ENCODE measurements at places on chromosomes 3 and 15.

DNA sequence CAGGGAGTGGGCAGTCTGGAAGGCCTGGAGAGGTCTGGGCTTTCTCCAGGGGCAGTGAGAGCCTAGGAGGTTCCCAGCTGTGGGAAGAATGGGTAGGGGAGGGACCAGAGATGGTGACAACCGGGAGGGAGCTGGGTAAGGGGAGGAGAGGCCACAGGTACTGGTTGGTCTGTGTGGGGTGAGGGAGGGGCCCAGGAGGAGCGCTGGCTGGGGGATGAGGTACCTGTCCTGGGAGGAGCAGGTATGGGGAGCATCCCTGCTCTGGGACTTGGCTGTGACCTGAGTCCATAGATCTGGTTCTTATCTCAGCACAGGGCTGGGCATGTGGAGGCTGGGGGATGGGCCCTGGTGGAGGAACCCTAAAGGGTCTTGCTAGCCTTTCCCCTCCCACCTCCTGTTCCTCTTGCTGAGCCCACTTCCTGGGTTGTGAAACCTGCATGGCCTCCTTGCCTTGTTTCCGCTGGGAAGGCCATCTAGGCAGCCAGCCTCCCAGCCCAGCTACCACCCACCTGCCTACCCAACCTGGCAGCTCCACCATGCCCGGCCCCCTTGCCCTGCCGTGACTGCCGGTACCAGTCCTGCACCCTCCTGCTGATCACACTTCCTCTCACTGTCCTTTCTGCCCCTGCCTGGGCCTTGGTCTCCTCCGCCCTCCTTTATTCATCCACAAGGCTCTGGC, 11.0 kb downstream of the PRKCD start:
- no peak for DNase-seq

DNA sequence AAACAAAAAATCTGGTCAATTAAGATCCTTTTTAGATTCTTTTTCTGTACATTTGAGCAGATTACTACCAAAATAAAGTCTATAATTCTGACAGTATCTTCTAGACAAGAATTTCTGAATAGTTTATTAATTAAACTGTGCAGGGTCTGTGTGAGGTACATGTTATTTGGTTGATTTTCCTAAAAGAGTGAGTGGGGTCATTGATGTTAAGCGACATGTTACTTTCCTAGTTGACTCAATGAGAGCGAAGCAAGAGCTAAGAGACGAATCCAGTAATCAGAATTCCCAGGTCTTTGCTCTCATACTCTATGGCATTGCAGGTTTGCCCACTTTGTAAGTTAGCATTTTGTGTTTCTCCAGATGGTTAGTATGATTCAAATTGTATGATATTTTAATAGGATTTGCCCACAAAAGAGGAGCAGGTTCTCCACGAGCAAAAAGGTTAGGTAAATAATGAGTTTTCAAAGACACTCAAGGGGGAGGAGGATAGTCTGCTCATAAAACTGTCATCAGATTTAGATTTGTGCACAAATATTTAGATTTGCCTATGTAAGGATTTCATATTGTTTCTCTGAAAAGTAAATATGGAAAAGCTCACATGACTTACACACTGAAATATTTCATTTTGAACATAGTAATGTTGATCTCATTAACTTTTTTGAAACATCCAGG, 217.2 kb upstream of the CGNL1 start:
- DNase-seq, result no peak

- DNase-seq, result no peak
Observed at GRCh38 chr15:47388299-47388698, 329.0 kb upstream of the SEMA6D start.

DNA sequence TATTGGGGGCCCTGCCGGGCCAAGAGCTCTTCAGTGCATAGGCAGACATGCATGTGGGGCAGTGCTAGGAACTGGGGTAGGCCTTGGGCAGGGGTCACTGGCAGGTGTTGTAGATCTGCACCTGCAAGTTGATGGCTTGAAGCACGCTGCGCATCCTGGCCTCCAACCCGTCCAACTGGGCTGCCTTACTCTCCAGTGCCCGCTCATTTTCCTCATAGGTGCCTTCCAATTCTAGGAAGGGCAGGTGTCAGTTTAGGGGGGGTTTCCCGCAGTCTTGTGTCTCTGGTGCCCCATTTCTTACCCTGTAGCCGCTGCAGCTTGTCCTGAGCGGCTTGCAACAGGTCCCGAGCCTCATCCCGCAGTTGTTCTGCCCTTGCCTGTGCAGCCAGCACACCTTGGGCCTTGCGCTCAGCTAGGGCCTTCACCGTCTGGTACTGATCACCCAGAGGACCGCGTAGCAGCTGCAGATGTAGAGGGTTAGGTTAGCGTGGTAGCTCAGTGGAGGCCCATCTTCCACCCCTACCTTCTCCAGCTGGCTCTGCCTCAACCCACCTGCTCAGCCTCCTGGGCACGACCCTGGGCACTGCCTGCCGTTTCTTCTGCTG, 611 bp upstream of the USP19 start:
- no peak for DNase-seq

GRCh38 chr15:43528542-43529007, 11.2 kb downstream of the MAP1A start:
- DNase-seq, result no peak

DNA sequence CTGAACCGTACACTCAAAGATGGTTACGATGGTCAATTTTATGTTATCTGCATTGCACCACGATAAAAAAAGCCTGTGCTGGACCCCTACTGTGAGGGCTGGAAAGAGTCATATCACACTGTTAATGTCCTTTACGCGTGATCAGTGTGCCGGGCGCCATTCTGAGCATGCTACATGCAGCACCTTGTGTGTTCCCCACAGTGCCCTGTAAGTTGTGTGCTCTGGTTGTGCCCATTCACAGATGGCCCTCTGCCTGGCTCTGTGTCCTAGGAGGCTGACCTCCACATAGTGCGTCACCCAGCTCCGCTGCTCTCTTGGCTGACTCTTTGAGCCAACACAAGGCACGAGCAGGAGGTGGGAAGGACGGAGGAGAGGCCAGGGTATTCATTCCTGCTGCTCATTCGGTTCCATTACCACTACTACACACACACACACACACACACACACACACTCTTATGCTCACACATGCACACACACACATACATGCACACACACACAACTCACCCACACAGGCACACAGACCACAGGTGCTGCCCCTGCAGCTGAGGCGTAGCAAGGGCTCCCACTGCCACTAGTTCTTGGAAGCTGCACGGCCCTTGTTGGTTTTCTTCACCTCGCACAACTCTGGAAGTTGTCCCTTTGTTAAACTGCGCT, 129.6 kb upstream of the IQSEC1 start:
- no peak for DNase-seq
